IPS DF 6.9 (cell line): ENCODE measurements at places on chromosomes 7 and 10.

DNA sequence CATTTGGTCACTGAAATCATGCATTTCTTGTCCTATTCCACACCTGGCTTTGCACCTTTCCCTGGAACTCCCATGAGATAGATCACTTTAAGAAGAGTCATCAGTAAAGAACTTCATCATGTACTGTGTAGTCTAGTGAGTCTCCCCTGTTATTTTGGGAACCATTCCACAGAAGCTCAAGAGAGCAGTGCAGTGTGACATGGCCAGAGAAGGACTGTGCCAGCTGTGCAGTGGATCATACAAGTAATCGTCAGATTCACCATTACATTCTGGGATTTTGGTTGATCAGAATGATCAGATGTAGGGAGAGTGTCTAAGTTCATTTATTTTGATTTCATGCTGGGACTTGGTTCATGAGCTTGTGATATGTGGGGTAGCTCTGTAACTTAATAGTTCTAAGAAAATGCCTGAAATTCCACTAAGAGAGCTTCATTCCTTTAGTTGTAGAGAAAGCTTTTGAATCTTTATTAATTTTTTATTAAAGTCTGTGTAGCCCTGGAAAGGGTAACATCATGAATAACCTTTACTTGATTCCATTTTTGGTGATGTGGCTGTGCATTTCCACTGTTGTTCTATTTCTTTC lies 166.8 kb downstream of the SUGCT start:
- no peaks in the 10 kb centered on the region for H3K36me3 ChIP-seq
- H3K4me3 ChIP-seq: no peak overlapping the region
- H3K4me1 ChIP-seq: no peaks in the 10 kb centered on the region
- DNase-seq: no peak
- no peak overlapping the region for H3K27ac ChIP-seq

- no peaks in the 10 kb centered on the region for H3K36me3 ChIP-seq
- H3K4me3 ChIP-seq: no peak overlapping the region
- H3K27me3 ChIP-seq: no peaks in the 10 kb centered on the region
- no peak for DNase-seq
- H3K4me1 ChIP-seq: no peaks in the 10 kb centered on the region; the same call in 1 of the 2 replicates
Measured at GRCh38 chr7:38068461-38068860, 109.6 kb upstream of the STARD3NL start.

- no peaks in the 10 kb centered on the region for H3K27me3 ChIP-seq
- no peak overlapping the region for H3K27ac ChIP-seq
- H3K36me3 ChIP-seq: no peaks in the 10 kb centered on the region
- H3K4me3 ChIP-seq: no peak overlapping the region
- DNase-seq: no peak
Measured at GRCh38 chr10:15642095-15642494, 77.6 kb downstream of the ITGA8 start.

DNA sequence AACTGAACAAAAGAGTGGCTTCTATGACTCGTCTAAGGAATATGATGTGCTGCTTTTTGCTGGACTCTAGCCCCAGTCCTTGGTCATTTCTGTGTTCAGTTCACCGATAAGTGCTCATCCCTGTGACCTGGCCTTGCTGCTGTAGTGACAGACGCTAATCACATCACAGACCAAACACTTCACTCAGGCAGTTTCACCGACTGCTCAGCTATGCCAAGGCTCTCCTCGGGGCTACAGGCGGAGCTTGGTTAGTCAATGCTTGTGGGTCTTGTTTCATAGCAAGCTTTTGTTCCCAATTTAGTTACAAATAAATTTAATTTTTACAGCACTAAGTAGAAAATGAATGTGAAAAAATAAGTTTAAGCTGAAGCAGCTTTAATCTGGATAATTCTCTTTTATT lies 190.8 kb upstream of the PRKCQ start:
- no peak overlapping the region for H3K4me3 ChIP-seq
- no peaks in the 10 kb centered on the region for H3K36me3 ChIP-seq
- DNase-seq: no peak
- H3K27me3 ChIP-seq: no peaks in the 10 kb centered on the region
- H3K27ac ChIP-seq: no peak overlapping the region

- no peak overlapping the region for H3K27ac ChIP-seq
- no peaks in the 10 kb centered on the region for H3K27me3 ChIP-seq
- no peak overlapping the region for H3K4me3 ChIP-seq
- H3K36me3 ChIP-seq: no peaks in the 10 kb centered on the region
- DNase-seq: no peak
Measured at GRCh38 chr10:29559996-29560395, 74.8 kb downstream of the SVIL start.

DNA sequence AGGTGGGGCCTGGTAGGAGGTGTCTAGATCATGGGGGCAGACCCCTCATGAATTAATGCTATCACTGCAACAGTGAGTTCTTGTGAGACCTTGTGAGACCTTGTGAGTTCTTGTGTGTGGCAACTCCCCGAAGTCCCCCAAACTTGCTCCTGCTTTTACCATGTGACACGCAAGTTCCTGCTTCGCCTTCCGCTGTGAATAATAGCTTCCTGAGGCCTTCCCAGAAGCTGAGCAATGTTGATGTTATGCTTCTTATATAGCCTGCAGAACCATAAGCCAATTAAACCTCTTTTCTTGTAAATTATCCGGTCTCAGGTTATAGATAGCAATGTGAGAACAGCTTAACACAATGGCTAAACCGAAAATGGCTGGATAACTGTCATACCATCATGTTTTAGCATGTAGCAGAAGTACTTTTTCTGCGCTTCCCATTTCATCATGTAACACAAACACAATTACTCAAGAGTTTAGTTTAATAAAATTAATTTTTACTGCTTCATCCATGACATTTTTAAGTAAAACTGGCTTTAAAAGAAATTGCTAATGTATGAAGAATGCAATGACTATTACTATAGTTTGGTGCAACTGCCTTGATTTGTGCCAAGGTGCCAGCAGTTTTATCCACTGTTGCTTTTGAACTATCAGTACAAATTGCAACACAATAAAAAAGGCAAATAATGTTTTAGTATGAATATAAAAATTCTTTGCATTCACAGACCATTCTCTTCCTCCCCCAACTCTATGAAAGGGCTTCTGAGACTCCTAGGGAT lies 87.7 kb upstream of the TMEM168 start:
- H3K27ac ChIP-seq: no peak overlapping the region
- H3K4me3 ChIP-seq: no peak overlapping the region
- no peak for DNase-seq
- peaks cover 2% of the 10 kb centered on the region; the same call in 1 of the 2 replicates for H3K4me1 ChIP-seq
- no peaks in the 10 kb centered on the region for H3K36me3 ChIP-seq

DNA sequence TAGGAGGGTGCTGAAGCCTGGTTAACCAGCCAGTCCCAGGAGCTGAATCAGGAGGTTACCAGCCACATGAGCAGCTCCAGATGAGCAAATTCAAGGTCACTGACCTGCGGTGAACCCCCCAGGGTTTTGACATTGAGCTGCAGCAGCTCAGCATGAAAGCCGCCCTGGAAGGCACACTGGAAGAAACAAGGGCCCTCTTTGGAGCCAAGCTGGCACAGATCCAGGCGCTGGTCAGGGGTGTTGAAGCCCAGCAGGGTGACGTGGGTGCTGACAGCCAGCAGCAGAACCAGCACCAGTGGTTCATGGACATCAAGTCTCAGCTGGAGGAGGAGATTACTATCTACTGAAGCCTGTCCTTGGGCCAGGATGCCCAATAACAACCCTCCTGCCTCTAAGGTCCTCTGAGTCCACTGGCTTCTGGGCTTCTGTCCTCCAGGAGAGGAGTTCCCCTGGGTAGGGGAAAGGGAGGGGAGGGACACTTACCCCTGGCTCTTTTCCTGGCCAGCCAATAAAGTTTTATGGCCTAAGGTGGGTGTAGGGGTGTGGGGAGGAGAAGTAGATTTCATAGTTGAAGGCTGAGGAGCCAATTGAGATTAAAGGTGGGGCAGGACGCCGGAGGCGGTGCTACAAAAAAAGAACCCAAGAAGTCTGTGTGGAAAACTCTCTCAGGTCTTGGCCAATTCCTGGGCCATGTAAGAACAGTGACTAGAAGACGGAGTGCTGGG lies 29.4 kb upstream of the ATOH7 start:
- no peaks in the 10 kb centered on the region for H3K27me3 ChIP-seq
- DNase-seq: no peak
- no peaks in the 10 kb centered on the region for H3K36me3 ChIP-seq

- H3K27me3 ChIP-seq: no peaks in the 10 kb centered on the region
- H3K4me3 ChIP-seq: no peak overlapping the region
- peaks cover 11% of the 10 kb centered on the region for H3K4me1 ChIP-seq
Measured at GRCh38 chr7:150326657-150327268, 3.4 kb upstream of the ACTR3C start.

- H3K4me1 ChIP-seq: no peaks in the 10 kb centered on the region
- H3K27ac ChIP-seq: no peak overlapping the region
- no peaks in the 10 kb centered on the region for H3K36me3 ChIP-seq
- no peak overlapping the region for H3K4me3 ChIP-seq
- DNase-seq: no peak
- H3K27me3 ChIP-seq: no peaks in the 10 kb centered on the region
Measured at GRCh38 chr10:113320987-113321386, 231.9 kb upstream of the HABP2 start.

DNA sequence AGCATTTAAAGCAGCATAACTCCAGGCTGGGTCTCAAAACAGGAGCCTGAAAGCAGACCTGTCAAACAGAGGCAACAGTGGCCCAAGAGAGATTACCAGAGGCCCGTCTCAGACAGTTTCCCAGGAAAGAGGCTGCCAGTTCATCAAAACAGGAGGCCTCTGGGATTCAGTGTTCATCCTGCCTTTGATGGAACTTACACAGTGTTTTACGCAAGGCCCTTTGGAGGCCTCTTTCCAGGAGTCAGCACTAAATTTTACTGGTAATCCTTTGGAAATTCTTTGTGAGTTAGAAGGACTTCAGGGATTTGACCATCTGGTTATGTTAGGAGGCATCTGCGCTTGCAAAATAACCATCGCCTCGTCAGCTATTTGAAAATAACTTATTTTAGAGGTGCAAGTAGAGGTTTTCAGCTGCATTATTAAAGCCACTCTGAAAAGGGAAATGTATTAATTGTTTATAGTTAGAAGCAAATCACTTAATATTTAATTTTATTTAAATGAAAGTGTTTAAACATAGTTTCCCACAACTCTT lies 501.2 kb upstream of the COBL start:
- H3K4me1 ChIP-seq: no peaks in the 10 kb centered on the region
- no peak for DNase-seq
- H3K27me3 ChIP-seq: no peaks in the 10 kb centered on the region
- no peak overlapping the region for H3K27ac ChIP-seq
- no peak overlapping the region for H3K4me3 ChIP-seq

GRCh38 chr7:17054836-17055235 lies 173.1 kb upstream of the AGR3 start:
- no peak overlapping the region for H3K4me3 ChIP-seq
- no peaks in the 10 kb centered on the region for H3K36me3 ChIP-seq
- no peak overlapping the region for H3K27ac ChIP-seq
- H3K4me1 ChIP-seq: no peaks in the 10 kb centered on the region
- DNase-seq: no peak
- no peaks in the 10 kb centered on the region for H3K27me3 ChIP-seq

DNA sequence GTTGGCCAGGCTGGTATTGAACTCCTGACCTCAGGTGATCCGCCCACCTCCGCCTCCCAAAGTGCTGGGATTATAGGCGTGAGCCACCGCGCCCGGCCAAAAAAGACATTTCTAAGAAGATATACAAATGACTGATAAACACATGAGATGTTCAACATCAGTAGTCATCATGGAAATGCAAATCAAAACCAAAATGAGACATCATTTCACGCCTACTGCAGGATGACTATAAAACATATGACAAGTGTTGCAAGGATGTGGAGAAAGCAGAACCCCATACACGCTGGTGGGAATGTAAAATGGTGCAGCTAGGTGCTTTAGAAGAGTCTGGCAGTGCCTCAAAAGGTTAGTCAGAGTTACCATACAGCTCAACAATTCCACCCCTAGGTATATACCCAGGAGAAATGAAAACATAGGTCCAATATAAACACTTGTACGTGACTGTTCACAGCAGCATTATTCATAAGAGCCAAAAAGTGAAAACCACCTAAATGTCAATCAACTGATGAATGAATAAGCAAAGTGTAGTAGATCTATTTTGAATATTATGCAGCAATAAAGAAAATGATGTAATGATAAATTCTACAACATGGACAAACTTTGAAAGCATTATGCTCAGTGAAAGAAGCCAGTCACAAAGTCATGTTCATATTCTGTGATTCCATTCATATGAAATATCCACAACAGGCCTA lies 24.5 kb downstream of the TMEM209 start:
- H3K27me3 ChIP-seq: no peaks in the 10 kb centered on the region
- no peaks in the 10 kb centered on the region for H3K4me1 ChIP-seq
- no peak for DNase-seq

DNA sequence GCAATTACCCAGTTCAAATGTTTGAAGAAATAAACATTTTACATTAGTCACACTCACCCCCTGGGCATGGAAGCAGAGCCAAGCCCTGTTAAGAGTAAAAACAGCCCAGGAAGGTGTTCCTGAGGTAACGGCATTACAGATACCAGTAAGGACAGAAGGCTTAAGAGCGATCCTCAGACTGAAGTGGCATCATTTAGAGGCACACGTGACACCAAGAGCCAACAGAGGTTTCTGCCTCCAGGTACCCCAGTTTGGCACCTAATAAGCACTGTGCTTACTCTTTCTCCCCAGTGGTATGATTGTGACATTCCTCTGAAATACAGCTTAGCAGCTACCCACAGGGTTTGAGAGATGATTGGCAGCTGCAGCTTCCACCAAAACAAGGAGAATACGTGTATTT lies 17.2 kb downstream of the MMS19 start:
- peaks cover 1% of the 10 kb centered on the region; the same call in 1 of the 2 replicates for H3K4me1 ChIP-seq
- no peaks in the 10 kb centered on the region for H3K27me3 ChIP-seq

GRCh38 chr7:120131096-120131839 lies 141.7 kb upstream of the KCND2 start:
- H3K27me3 ChIP-seq: no peaks in the 10 kb centered on the region
- no peak for DNase-seq
- no peaks in the 10 kb centered on the region for H3K4me1 ChIP-seq
- no peaks in the 10 kb centered on the region for H3K36me3 ChIP-seq
- no peak overlapping the region for H3K27ac ChIP-seq

GRCh38 chr7:141593134-141593533 lies 41.9 kb downstream of the AGK start:
- no peak overlapping the region for H3K4me3 ChIP-seq
- H3K36me3 ChIP-seq: no peaks in the 10 kb centered on the region
- no peak for DNase-seq
- no peak overlapping the region for H3K27ac ChIP-seq
- no peaks in the 10 kb centered on the region for H3K27me3 ChIP-seq

DNA sequence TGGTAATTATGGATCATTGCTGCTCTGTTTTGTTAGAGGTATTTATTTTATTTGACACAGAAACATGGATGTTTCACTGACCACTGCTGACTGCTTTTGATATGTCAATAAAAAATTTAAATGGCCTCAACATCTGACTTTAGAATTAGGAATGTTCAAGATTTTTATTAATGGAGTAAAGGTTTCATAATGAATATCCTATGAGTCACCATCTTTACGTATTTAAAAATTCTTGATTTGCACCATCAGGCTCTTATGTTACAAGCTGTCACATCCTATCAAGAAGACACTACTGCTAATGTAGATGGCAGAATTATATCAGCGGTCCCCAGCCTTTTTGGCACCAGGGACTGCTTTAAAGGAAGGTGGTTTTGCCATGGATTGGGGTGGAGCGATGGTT lies 578.7 kb upstream of the NRP1 start:
- no peaks in the 10 kb centered on the region for H3K4me1 ChIP-seq
- H3K27ac ChIP-seq: no peak overlapping the region
- H3K27me3 ChIP-seq: no peaks in the 10 kb centered on the region
- no peak for DNase-seq
- no peaks in the 10 kb centered on the region for H3K36me3 ChIP-seq
